Ascending aorta (tissue), 2 donors: ENCODE measurements at places on chromosomes 1 and 21. TPM values are rescaled to one million over a fixed set of nuclear protein-coding genes. Genes with fewer than 3 reads are reported as not detected.

LCE2A gene
- not detected for total RNA-seq

RYR2 gene
- 15.2 TPM for total RNA-seq

C8A gene
- total RNA-seq, result 0.21 TPM

PRR9 gene
- total RNA-seq, result not detected

COL9A2 gene
- 4.5 TPM for total RNA-seq

IGSF21 gene
- total RNA-seq, result 2.4 TPM

TCHH gene
- not detected for total RNA-seq

LCE3D gene
- total RNA-seq, result not detected

IVL gene
- total RNA-seq, result not detected

FAM78B gene
- total RNA-seq, result not detected

PDXK gene
- 102 TPM for total RNA-seq

CELA3A gene
- total RNA-seq, result not detected

PAQR6 gene
- not detected for total RNA-seq
